ENCODE measurements at places on chromosomes 6 and 20. TPM values are rescaled to one million over a fixed set of nuclear protein-coding genes. Genes with fewer than 3 reads are reported as not detected.

- no peak for DNase-seq
Measured at GRCh38 chr20:45119556-45120266, 4.6 kb downstream of the WFDC12 start.

DNA sequence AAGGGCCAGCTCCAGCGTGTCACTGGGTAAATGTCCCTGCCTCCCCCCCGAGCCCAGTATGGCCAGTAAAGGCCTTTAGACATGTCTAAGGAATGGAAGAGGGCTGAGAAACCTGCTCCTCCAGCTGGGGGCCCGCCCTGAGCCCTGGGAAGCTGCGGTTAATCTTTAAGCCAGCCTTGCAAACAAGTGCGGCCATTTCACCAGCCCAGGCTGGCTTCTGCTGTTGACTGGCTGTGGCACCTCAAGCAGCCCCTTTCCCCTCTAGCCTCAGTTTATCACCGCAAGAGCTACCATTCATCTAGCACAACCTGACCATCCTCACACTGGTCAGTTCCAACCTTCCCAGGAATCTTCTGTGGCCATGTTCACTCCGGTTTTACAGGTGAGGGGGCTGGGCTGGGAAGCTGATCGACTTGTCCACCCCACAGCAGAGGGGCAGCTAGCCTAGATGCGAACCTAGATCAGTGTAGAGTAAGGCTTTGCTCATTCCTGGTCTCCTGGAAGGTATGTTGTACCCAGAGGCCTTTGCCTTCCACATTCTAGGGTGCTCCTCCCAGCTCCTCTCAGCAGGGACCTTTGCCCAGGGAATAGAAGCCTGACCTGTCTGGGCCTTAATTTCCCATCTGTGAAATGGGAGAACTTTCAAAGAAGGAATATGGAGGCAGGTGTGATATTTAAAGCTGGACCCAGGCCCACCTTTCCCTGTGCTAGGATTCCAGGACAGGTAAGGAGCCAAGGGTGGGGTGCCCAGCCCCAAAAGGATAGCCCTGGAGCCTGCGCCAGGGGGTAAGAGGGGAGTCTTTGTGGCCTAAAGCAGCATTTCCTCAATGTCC is 1.2 kb upstream of the SRC start:
- DNase-seq: no peak

- no peak for DNase-seq
Measured at GRCh38 chr20:40913224-40914185, 115.1 kb upstream of the TOP1 start.

DNA sequence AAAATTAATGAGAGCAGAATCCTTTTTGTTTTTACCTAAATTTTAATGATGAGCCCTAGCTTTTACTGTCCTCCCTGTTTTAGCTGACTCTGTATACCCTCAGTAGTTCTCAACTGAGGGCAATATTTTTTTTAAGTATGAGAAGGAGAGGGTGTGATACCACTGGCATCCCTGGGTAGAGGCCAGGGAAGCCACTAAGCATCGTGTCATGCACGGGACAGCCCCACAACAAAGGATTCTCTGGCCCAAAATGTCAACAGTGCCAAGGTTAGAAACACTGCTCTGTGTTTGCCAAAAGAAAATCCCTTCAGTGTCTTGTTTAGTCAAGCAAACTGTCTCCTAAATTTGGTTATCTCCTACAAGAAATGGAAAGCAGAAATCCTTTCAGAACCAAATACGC is 210.4 kb downstream of the KCNQ5 start:
- DNase-seq: no peak

GRCh38 chr6:61586934-61587537 is 699.0 kb downstream of the KHDRBS2 start:
- no peak for DNase-seq

DNA sequence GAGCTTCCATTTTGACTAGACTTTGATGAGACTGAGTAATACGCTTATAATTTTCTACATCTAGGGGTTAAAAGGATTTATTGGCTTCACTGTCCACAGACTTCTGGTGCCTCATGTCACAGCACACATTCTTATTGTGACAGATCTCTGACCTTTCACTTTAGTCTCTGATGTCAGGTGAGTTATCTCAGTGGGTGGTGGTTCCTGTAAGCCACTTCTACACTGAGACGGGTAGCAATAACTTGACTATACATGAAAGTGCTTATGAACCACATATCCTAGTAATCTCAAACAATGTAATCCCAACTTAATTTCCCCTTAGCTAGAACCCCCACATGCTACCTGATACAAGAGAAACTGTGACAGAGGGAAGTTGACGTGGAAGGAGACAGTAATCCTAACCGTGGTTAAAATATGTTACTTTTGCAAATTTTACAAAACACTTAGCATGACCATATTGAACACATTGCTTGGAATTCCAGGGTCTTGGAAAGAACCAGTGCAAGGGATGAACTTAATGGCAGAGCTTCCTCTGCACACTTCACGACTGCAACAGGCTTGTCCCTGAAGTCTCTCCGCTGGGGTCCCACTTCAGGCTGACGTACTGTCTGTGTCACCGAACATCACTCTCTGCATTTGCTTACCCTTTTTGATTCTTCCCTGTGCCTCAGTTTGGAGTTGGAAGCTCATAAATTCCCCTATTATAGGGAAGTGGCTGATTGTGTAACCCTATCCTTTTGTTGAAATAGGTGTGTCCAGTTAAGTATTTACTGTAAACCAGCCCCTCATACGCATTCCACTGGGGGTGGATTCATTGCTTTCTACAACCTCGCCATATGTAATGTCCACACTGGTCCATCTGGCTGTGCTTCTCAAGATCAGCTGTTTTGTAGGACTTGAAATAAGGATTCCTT is 6.4 kb upstream of the TRIM40 start:
- no peak for DNase-seq

- DNase-seq: no peak
Measured at GRCh38 chr6:72522735-72523141, 99.1 kb upstream of the KCNQ5 start.

GRCh38 chr6:154352898-154353585 is 3.6 kb downstream of the IPCEF1 start:
- DNase-seq: no peak

GRCh38 chr6:12118607-12119006 is 106.5 kb downstream of the HIVEP1 start:
- DNase-seq: no peak

DNA sequence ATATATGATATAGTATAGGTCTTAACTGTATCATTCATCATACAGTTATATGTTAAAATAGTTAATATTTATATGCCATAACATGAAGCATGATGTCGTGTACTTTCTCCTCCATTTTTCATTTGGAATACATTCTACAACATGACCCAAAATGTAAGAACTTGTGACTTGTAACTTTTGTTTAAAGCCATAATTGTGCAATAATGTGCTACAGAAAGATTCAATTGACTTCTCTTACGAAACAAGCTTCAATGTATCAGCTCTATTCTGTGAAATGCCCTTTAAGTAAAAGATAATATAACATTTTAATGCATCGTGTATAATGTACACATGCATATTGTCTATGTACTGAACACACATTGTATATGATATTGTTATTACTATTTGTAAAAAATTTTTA is 76.7 kb upstream of the FABP7 start:
- no peak for DNase-seq

GRCh38 chr20:10576411-10577090 is 97.2 kb downstream of the JAG1 start:
- no peak for DNase-seq

GRCh38 chr6:19558934-19559333 is 278.2 kb upstream of the ID4 start:
- no peak for DNase-seq

DNA sequence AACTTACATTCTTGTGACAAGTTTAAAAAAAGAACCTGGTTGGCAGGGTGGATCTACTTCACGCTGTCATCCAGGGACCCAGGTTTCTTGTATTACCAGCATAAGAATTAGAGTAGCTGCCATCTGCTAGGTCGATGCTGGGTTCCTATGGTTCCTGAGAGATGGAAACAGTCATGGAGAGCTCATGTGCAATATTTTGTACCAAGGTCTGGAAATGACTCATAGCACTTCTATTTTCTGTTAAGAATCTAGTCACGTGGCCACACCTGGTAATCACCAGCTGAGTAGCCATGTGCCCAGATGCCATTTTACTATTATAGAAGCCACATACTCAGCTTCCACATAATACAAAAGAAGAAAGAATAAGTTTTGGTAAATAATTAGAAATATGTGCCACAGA is 171.3 kb downstream of the CD83 start:
- no peak for DNase-seq

Gene EPB41L2
- polyA plus RNA-seq: 147 TPM

Gene KIAA0408
- polyA plus RNA-seq: 3.6 TPM

Gene FAM83B
- 13.0 TPM for polyA plus RNA-seq

Gene TMEM74B
- 0.72 TPM for polyA plus RNA-seq

Gene MUCL3
- polyA plus RNA-seq: 0.09 TPM

Gene IRF4
- 2.2 TPM for polyA plus RNA-seq

Gene TBX18
- polyA plus RNA-seq: 9.8 TPM
